ENCODE measurements at places on chromosomes 4 and X.

DNA sequence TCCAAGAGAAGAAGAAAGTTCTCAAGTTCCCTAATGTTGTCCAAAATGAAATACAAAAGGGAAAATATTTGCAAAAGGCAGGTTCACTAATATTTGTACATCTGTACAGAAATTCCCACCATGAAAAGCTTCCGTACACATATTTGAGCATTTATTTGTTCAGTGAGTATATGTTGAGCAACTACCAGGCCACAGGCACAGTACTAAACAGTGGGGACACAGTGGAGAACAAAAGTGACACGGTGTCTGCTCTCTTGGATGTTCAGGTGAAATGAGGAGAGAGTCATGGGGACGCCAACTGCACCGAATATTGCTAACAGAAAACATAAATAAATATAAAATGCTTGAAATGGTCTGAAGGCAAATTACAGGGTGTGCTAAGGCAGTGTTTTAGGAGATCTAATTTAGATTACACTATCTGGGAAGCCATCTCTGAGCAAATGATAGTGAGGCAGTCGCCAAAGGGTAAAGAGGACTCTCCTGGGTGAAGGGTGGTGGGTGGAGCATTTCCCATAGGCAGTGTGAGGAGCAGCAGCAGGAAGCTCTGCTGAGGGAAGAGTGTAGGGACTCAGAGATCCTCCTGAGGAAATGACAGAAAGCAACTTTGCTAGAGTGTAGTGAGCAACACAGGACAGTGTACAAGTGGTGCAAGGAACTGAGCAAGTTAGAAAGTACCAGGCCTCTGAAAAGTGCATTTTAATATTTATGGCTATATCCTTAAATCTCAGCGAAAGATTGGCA, 375.2 kb downstream of the GALNTL6 start:
- DNase-seq = no peak

DNA sequence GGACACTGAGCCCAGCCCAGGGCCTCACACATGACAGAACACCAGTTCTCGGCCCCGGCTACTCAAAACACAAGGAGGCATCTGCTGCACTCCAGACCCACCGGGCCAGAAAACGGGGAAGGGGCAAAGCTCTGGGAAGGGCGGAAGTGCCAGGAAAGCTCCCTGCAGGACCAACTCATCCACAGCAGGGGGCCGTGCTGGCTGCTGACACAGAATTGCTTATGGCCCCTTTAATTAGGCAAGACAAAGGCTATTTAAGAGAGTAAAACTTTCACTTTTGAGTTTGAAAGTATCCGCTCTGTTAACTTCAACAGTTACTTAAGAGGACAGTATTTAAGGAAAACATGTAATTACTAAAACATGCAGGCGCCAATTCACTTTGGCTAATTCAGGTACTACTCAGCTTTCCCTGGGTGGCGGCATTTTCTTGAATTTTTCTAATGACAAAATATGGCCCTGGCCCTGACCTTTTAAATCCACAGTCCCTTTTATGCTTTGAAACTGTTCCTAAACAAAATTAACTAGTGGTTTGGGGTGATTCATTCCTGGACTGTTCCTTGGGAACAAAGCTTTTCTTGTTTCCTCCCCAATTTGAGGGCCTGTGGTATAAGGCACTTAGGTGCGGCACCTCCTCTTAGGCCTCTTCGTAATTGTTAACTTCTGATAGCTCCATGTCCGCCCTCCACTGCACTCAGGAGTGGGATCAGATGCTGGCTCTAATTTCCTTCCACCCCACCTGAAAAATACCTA, 40.4 kb downstream of the NSG1 start:
- DNase-seq = no peak

DNA sequence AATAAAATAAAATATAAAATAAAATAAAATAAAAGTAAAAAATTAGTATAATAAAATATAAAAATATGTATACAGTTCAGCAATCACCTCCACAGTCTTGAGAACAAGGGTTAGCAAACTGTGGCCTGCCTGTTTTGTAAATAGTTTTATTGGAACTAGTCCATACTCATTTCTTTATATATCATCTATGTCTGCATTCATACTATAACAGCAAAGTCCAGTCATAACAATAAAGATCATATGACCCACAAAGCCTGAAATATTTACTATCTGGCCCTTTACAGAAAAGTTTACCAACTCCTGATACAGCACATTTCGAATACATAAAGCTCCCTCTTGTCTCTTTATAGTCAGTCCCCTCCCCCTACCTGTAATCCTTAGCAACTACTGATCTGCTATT, 111.9 kb downstream of the SLC10A6 start:
- no peak for DNase-seq

DNA sequence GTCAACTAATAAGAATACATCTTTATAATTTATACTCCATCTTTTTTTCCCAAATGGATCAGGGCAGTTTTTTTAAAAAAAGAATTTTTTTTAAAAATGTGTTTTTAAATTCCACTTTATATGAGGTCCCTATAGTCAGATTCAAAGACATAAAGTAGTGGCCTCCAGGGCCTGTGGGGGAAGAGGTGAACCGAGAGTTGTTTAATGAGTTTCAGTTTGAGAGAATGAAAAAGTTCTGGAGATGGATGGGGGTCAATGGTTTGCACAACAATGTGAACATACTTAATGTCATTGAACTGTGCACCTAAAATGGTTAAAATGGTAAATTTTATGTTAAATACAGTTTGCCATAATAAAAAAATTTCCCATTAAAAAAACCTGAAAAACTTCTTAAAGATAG, 53.8 kb downstream of the ZNF827 start:
- no peak for DNase-seq

DNA sequence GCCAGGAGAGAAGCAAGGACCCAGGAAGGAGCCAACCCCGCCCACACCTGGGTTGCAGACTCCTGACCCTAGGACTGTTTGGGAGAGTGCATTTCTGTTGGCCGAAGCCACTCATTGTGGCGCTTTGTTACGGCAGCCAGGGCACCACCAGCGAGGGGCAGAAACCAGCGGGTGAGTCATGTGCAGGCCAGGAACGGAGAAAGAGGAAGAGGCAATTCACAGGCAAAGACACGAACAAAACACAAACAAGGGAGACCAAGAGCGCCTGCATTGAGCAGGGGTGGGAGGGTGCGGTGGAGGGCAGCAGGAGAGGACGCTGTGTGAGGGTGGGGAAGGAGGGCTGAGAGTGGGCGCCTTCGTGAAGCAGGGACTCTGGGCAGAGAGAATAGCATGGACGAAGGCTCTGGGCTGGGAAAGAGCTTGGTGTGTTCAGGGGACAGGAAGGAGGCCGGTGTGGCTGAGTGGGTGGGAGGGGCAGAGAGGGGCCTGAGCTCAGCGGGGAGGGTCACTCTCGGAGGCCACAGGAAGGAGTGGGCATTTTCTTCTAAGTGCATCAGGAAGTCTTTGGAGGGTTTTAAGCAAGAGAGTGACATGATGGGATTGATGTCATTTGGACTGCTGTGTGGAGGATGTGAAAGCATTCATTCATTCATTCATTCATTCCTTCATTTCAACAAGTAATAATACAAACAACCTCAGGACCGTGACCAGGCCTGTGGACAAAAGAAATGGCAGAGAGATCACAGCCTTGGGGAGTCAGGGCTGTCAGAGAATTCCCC, 12.2 kb upstream of the WFS1 start:
- DNase-seq = no peak

Measured in activated CD4-positive, alpha-beta T cell treated with anti-CD3 and anti-CD28 coated beads for 24 hours (primary cell).